ENCODE measurements at places on chromosomes 1 and 21.

DNA sequence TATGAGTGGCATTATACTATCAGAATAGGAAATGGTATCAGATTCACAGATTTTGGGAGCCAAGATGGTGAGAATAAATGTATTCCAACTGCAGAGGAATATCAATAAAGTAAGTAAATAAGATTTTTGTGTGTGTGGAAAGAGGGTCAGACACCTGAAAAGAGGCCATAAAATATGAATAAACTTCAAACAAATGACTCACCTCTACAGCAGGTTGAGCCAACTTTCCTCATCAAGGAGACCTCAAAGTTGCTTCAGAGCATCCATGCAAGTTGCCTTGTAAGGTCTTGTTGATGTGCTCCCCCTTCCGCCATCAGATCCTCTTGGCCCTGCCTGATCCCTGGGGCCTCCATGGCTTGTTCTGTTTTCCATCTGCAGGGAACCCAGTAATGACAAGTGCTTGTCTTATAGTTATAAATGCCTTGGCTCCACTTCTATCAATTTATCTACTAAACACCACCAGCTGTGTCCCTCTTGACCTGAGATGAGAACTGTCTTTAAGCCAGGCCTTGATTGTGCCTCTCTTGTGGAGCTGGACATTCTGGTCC lies 775.6 kb downstream of the LTN1 start:
- no peak for DNase-seq

DNA sequence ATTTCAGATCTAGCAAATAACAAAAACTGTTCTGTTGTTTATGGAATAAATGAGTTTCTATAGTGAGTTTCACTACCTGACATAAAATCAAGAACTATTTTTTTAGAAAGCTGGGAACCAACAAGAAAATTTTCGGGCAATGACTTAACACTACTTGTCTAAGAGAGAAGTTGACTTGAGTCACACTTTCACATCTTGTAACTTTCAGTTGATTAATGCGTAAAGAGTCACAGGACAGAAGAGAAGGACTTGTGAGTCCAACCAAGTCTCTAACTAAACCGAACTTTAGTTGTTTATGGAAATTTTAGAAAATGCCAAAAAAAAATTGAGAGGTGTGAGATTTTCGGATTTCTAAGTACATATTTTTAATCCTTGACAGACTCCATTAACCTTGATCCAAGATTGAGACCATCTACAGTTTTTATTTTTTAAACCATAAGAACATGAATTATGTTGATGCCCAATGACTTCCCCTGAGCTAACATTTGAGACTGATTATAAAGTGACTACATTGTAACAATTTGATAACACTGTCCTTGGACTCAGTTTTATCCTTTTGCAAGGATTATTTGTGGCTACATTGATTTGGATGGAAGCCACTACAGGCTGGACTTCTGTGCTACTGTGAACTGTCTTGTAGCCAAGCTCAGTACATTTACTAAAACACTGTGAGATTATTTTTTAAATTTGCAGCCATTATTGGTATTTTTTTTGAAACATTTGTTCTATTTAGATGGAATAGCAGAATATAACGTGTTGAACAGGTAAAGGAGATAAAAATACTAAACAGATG lies 284.0 kb downstream of the PTPRC start:
- DNase-seq, result no peak

DNA sequence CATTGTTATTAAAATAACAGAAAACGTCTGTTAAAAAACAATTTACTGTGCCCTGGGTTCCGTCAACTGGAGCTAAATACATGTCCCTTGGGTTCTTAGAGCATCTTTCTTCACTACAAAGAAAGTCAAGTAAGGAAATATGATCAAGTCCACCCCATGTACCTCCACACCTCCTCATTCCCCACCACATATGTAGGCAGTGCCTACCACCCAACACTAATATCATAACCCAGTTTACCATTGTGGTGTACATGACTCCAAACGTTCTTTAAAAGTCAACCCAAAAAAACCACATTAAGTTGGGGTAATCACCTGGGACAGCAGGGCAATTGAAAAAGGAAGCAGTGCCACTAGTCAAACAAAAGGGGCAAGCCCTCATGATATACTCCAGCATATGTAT lies 7.8 kb upstream of the LRRC52 start:
- DNase-seq, result no peak

GRCh38 chr1:155974208-155975115 lies 3.9 kb downstream of the ARHGEF2 start:
- no peak for DNase-seq

DNA sequence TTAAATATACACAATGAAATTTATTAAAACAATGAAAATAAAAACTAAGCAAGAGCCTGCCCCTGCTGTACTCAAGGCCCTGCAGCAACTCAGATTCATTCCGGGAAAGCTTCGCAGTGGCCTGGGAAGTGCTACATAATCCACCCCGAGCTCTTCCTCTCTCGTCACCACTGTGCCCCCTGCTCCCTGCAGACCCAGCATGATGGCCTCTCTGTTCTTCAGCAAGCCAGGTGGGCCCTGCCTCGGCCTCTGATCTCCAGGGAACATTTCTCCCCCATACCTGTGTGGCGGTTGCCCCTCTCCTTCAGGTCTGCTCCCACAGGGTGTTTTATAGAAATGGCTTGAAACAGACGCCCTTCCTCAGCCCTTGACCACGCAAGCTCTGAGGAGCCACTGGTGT lies 10.6 kb downstream of the RNF187 start:
- no peak for DNase-seq

- no peak for DNase-seq
These were observed 16.8 kb upstream of the CEP350 start for GRCh38 chr1:179937668-179938254.

DNA sequence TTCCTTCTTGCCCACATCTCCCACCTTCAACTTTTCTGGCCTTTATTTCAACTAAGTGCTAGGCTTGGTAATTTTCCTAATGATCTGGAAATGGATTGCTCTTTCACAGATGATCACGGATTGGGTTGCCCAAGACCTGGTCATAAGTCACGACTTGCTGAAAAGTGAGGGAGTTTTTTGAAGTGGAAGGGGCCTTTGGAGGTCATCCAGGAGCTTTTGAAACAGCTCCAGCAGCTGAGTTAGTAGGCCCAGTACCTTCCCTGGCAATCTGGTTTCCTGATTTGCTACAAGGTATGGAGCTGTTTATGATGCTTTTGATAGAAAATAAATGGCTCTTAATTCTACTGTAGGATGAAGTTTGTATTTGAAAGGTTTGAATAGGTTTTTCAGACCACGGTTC lies 20.4 kb downstream of the GREM2 start:
- no peak for DNase-seq

- no peak for DNase-seq
These were observed 3.4 kb upstream of the AJAP1 start for GRCh38 chr1:4650981-4651380.

GRCh38 chr1:159023723-159024122 lies 14.0 kb downstream of the IFI16 start:
- DNase-seq, result no peak

DNA sequence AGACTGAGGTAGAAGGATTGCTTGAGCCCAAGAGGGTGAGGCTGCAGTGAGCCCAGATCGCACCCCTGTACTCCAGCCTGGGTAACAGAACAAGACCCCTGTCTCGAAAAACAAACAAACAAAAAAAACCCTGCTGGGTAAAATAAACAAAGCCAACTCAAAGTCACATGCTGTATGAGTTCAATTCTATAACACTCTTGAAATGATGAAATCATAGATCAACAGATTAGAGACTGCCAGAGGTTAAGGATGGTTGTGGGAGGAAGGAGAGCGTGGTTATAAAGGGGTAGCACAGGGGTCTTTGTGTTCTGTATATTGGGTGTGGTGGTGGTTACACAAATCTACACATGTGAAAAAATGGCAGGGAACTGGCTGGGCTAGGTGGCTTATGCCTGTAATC lies 62.5 kb downstream of the TAS1R2 start:
- no peak for DNase-seq
